ENCODE measurements at places on chromosomes 7 and 10.

GRCh38 chr10:117539903-117540639 lies 2.5 kb upstream of the EMX2 start:
- no peak for DNase-seq

GRCh38 chr7:55569269-55569663 lies 3.0 kb downstream of the VOPP1 start:
- no peak for DNase-seq

DNA sequence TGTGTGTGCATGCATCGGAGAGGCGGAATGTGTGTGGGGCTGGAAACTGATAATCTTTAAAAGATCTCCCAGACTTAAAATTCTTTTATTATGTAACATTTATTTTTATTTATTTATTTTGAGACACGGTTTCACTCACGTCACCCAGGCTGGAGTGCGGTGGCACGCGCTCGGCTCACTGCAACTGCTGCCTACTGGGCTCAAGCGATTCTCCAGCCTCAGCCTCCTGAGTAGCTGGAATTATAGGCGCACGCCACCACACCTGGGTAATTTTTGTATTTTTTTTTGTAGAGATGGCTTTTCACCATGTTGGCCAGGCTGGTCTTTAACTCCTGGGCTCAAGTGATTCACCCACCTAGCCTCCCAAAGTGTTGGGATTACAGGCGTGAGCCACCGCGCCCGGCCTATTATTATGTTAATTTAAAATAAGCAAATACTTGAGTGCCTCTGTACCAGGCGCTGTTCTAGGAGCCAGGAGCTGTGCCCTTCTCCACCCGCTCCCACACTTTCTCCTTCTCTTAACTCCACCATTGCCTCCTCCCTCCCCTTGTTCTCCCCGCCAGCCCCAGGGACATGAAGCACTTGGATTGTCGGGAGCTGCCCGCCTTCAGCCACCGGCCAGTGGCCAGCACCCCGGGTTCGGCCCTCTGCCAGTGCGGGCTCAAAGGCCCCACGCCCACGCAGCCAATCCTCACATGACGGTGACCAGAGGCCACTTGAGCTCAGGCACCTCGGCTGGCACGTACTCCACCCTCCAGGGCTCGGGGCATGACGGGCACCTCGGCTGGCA lies 163.6 kb downstream of the DNAJB6 start:
- DNase-seq, result no peak

DNA sequence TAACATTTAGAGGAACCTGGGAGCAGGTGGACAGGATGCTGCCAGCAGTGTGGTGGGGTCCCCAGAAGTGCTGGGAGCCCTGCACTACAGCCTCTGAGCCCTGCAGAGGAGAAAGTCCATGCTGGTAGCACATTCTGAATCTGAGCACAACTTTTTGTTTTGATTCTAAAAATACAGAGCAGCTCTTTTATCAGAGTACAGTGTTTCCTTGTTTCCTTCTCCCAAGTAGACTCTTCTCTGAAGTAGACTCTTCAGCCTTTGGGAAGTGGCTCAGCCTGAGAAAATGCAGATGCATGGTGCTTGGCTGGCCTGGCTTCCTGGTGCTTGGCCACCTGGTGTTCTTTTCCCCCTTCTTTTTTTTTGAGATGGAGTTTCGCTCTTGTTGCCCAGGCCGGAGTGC lies 9.1 kb downstream of the ADCY1 start:
- peak; percentile 37 for DNase-seq

- DNase-seq, result no peak
Observed at GRCh38 chr10:2933924-2934323, 133.4 kb upstream of the PFKP start.

DNA sequence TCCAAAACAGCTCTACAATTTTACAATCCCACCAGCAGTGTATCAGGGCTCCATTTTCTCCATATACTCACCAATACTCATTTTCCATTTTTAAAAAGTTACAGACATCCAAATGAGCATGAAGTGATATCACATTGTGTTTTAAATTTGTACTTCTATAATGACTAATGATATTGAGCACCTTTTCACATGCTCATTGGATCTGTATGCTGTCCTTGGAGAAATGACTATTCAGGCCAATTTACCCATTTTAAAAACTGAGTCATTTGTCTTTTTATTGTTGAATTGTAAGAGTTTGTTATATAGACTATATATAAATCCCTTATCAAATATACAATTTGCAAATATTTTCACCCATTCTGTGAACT lies 162.0 kb downstream of the MAGI2 start:
- DNase-seq, result no peak

GRCh38 chr10:126042906-126043305 lies 146.5 kb downstream of the FANK1 start:
- no peak for DNase-seq

DNA sequence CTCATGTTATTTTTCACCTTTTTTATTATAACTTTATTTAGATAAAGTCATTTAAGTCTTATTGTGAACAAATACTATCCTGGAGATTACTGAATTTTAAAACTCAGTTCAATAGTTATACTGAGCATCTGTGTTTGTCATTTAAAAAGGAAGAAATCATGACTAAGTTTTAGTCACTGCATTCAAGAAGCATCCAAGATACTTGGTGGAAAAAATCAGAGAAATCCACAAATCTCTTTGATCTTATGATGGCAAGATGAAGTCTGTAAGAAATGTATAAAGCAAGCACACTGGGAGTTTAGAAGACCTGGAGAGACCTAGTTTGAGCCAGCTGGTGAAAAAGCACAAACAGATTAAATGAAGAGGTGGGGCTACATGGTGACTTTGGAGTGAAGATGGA lies 529.8 kb upstream of the IGFBP3 start:
- DNase-seq, result no peak

GRCh38 chr7:73820013-73820412 lies 10.8 kb upstream of the CLDN4 start:
- no peak for DNase-seq

DNA sequence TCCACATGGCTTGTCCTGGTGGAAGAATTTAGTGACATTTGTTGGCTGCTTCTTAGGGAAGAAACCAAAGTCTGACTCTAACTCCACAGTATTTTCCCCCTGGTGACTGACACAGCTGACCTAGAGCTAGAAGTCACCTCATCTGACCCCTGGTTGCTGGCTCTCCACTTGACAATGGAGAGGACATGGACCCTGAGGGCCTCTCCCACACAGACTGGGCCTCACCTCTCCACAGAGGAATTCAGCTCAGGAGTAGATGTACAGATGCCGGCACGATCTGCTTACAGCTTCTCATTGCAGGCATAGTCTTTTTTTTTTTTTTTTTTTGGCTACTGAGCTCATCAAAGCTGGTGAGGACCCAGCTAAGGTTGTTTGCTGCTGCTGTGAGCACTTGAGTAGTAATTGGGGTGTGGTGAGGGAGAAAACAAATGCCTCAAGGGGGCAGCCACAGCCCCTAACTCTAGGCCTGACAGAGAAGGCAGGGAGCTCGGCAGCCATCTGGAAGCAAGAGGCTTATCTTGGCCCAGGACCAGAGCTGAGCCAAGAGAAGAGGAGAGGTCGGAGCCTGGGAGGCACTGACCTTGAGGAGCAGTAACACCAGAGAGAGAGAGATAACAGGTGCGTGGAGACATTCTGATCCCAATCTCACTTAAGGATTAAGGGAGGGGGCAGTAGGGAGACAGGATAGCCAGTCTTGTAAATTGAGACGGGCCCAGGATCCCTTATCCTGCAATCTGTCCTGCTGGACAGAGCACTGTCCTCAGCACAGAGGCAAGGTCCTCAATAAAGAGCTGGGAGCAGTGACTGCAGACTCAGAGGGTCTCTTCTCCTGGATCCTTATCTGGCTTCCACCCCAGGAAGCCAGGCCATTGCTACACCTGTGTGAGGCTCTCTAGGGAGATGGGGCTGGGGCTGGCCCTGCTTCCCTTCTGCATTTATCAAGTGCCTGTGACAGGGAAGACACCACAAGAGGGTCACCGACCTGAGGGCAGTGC lies 9.4 kb downstream of the PRSS58 start:
- DNase-seq, result no peak

- no peak for DNase-seq
Observed at GRCh38 chr7:34222316-34222715, 317.0 kb downstream of the BMPER start.

- no peak for DNase-seq
Observed at GRCh38 chr7:54782829-54783228, 23.8 kb upstream of the SEC61G start.

DNA sequence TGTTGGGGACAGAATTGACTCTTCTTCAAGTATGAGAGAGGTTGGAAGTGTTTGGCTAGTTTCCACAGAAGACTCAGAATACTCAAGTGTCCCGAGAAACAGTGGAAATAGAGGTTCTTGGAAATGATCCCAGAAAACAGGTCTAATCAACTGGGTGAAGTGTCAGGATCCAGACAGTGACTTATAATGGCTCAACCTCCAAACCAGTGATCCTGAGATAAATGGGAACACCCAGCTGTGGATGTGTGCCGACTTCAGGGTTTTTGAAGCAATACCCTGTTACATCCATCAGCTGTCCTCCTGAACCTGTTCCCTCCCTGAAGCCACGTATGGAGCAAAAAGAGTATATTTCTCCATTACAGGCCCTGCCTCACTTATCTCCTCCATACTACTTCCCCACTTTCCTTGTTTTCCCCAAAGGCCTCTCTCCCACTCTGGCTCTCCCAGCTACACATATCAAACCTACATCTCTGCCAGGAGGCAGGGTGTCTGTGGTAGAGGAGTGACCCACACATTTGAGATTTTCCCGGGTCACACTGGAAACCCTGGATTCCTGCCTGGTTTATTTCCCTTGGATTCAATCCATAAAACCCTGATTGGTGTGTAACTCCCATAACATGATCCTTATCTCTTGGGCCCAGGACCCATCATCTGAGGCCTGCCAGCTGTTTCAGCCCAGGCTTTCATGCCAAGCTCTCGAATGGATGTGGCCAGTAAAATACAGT lies 17.6 kb upstream of the ELOVL3 start:
- no peak for DNase-seq

DNA sequence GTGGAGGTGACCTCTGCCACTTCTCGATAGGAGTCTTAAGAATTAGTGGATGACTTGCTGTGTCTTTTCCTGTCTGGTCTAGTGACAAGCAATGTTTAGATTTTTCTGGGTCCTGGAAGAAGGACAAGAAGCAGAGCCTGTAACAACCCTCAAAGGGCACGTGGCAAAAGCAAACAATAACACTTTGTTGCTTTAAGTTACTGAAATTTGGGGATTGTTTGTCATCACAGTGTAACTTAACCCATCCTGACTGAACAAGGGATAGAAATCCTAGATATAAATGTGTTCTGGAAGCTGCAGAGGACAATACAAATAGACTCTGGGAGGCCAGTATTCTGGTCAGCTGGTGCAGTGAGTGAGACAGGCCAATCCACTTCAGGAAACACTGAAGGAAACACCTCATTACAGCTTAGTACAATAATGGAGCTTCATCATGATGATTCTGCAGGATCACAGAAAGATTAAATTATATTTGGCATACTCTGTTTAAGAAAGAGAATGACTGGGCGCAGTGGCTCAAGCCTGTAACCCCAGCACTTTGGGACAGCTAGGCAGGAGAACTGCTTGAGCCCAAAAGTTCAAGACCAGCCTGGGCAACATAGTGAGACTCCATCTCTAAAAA lies 23.3 kb downstream of the ENKUR start:
- no peak for DNase-seq

DNA sequence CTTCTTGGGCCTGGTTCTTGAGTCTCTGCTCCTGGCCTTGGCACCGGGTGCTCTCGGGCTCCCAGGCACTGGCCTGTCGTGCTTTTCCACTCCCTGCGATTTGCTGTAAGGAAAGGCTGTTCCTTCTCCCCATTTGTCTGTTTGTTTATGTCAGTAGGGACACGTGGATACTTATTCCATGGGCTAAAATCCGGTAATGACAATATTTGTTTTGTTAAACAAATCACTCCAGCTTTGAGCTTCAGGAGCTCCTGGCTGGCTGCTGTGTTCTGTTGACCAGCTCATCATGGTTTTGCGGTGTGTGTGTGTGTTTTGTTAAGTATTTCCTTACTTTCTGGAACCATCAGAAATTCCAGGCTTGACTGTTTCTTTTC lies 17.5 kb upstream of the JAKMIP3 start:
- DNase-seq, result no peak

- no peak for DNase-seq
Observed at GRCh38 chr10:53223851-53224250, 451.3 kb upstream of the MBL2 start.

DNA sequence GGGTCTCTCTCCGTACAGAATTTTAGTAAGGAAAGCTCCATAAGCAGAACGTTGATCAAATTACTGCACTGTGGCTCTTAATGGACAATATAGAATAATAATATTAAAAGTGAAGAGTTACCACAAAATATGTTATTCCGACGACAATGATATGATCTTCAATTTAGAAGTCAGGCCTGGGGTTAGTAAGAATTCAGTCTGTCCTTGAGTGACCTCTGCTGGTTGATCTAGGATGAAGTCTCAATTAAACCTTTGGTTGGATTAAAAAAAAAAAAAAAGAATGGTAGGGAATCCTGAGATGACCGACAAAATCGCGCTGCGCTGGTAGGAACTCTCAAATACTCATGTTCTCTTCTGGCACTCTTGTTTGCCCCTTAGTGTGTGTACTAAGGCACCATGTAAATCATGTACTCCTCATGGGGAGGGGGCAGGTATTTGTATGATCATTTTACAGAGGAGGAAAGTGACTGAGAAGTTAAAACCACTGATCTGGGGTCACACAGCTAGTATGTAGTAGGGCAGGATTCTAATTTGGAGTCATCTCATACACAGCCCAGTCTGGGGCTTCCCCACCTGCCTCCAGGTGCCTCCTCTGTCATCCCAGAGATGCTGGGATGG lies 161.3 kb upstream of the NPVF start:
- DNase-seq, result peak; percentile 70

DNA sequence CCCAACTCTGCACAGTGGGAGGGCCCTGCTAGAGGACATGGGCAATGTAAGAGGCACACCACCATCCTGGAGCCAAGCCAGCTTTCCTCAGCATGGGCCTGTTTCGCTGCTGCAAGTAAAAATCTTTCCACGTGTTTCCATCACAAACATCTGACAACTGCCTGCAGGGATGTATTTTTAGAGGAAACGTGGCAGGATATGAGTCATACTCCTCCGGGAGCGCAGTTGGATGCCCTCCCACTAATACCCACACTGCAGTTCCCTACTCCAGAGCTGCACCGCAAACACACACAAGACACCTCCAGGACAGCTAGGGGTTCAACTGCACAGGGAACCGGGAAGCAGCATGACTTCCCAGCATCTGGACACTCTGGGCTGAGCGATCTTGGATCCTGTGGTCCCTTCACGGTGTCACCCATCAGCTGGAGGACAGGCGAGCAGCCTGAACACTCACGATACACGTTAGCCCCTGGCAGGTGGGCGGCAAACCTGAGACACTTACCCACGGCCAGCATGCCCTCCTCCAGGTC lies 26.1 kb downstream of the PLAC9 start:
- DNase-seq, result peak; percentile 25

DNA sequence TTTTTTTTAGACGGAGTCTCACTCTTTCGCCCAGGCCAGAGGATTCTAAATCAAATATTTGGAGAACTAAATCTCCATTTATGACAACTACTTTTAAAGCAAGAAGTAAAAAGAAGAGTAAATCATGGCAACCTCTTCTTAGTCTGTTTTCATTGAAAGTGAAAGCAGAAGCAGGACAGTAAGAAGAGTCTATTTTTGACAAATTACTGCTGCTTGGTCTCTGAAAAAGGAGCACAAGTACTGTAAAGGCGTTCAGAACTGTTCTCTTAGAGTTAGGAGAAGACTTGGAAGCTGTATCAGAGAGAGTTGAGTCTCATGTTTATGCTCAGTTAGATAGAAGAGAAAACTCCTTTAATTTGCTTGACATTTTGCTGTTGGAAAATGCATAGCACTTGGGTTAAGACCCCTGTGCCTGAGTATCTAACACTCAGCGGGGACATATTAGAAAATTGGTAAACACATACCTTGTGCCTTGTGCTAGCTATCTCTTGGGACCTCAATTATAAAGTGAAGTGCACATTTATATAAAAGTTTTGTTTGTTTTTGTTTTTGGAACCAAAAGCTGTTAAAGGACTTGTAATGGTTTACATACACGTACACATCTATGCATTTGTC lies 433.0 kb downstream of the ANKRD7 start:
- peak; percentile 5 for DNase-seq

Data from globus pallidus (tissue), 1 donor.